ENCODE measurements at places on chromosomes 3 and 15.

GRCh38 chr3:87175732-87176131, 51.4 kb upstream of the CHMP2B start:
- DNase-seq = no peak

DNA sequence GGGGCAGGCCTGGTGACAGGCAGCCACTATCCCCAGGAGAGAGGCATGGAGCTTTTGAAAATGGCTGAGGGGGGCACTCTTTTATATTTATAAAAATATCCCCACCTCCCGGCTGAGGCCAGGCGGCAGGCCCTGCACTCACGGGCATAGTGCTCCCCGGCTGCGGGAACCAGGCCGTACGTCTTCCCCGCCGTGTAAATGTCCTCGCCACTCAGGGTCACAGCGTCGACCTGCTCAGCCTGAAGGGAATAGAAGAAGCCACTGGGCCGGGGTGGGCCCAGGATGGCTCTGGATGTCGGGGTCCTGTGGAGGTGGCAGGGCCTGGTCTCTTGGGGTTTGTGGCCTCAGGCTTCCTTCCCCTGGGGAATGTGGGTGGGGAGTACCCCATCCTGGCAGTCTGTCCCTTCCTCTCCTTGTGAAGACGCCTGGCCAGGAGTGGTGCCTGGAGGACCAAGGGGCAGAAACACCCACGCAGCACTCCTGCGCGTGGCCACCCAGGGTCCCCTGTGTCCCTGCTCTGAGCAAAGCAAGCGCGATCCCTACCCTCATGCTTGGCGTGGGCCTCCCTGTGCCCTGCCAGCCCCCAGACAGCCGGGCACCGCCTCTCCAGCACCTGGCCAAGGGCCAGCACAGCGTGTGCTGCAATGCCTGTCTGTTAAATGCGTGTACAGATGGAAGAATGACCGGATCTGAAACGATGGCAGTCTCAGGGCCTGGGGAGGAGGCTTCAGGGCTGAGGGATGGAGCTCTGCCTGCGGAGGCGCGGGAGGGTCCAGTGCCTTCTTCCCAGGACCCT, 18.9 kb downstream of the MELTF start:
- DNase-seq = no peak

DNA sequence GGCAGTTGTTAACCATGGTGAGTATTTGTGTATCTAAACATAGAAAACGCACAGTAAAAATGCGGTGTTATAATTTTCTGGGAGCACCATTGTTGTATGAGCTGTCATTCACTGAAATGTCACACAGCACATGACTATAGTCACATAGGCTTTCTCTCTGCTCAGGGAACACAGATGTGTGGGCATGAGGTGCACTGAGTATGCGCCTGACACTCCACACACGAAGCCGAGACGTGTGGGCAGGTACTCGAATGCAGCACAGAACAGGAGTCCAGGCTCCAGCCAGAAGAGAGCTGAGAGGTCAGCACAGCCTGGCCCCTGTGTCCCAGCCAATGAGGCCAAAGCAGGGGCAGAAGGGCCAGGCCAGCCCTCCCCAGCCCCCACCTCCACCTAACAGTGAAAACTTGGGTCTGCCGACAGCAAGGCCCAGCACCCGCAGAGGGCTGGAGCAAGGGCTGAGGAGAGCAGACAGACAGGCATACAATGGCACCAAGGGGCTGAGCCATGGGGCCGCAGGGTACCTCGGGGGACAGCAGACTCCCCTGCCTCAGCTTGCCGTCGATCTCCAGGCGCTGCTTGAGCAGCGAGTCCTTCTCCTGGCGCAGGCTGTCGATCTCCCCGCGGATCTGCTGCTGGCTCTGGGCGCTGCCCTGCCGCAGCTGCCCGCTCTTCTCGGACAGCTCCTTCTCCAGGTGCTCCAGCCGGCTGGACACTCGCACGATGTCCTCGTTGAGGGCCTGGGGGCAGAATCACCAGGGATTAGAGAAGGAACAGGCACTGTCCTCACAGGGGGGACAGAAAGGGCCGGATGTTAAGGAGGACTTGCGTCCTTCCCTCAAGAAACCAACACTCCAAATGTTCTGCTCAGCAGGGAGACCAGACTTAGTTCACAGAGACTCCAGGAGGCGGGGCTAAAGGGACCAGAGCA, 24.0 kb downstream of the KIF7 start:
- DNase-seq = no peak

DNA sequence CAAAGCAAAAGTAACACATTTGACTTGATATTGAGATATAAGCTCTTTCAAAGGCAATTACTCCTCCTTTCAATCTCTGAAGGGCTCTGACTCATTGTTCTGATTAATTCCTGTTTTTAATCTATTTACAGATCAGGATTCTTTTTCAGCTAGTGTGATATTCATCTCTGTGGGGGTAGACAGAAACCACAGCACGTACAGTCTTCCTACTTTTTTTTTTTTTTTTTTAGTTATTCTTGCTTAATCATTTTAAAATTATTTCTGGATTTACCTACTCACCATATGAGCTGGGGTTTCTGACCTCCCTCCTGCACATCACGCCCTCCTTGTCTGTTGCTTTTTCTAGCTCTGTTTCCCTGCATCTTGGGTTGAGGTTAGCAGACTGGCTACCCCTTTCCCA, 1.4 kb downstream of the CNTN3 start:
- DNase-seq = no peak

GRCh38 chr3:152105446-152105845, 163.3 kb upstream of the MBNL1 start:
- DNase-seq = no peak

GRCh38 chr15:57686657-57687056, 19.9 kb upstream of the POLR2M start:
- no peak for DNase-seq

GRCh38 chr3:131658115-131658514, 155.3 kb upstream of the MRPL3 start:
- DNase-seq = no peak

- no peak for DNase-seq
These were observed 7.8 kb upstream of the CD200R1 start for GRCh38 chr3:112982710-112983109.

- no peak for DNase-seq
These were observed at the start of gene MYZAP for GRCh38 chr15:57591822-57592367. TSS of gene MYZAP (plus strand) at chr15:57591904. CDS start at chr15:57592035, 131 bp downstream.

GRCh38 chr3:100936931-100937330, 56.3 kb downstream of the ABI3BP start:
- DNase-seq = no peak

GRCh38 chr15:79970624-79971434, at the start of gene BCL2A1:
TSS of gene BCL2A1 (minus strand) at chr15:79971196. CDS start at chr15:79971119, 77 bp downstream.
- no peak for DNase-seq

GRCh38 chr15:70045045-70045444, 52.7 kb downstream of the TLE3 start:
- DNase-seq = no peak

GRCh38 chr3:184335291-184335660, 2.1 kb upstream of the FAM131A start:
- DNase-seq = no peak

DNA sequence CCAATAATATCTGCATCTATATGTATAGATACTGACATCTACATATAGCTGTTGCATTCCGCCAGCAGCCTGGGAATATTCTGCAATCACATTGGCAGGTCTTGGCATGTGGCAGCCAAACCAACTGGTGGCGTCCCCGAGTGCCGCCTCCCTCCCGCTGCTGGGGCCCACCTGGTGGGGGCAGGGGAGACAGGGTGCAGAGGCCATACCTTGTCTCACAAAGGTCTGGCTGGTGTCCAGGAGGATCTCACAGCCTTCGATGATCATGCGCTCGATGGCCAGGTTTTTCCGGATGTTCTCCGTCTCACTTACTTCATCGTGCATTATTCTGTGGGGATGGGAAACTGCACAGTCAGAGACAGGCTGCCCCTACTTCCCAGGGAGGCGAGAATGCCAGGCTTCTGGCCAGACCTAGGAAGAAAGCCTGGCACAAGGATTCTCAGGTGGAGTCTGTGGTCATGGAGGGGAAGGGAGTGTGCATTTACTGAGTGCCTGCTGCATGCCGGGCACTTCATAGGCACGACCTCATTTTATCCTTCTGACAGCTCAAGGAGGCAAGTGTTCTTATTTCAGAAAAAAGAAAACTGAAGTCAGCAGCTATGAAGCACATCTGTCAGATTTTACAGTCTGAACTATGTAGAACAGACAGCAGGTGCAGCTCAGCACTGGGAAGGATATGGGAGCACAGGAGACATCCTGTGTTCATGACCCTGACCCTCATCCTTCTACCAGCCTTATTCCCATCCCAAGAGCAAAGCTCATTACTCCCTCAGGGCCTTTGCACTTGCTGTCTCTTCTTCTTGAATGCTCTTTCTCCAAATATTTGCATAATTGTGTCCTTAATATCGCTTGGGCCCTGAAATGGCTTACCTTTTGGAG, 62.8 kb downstream of the RASGRF1 start:
- DNase-seq = no peak

DNA sequence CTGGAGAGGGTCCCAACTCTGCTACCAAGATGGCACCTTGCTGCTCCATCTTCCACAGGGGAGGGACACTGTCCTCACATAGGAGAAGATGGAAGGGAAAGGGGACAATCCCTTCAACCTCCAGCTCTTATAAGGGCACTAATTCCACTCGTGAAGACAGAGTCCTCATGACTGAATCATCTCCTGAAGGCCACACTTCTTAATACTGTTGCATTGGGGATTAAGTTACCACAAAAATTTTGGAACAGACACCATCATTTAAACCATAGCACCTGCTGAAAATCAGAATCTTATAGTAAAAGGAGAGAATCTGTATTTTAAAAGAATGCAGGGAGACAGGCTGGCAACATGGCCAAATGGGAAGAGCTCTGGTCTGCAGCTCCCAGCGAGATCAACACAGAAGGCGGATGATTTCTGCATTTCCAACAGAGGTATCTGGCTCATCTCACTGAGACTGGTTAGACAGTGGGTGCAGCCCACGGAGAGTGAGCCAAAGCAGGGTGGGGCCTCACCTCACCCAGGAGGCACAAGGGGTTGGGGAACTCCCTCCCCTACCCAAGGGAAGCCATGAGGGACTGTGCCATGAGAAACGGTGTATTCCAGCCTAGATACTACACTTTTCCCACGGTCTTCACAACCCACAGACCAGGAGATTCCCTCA, 69.4 kb upstream of the LIPC start:
- no peak for DNase-seq

- DNase-seq = no peak
These were observed 57.5 kb downstream of the MED12L start for GRCh38 chr3:151142929-151143328.

DNA sequence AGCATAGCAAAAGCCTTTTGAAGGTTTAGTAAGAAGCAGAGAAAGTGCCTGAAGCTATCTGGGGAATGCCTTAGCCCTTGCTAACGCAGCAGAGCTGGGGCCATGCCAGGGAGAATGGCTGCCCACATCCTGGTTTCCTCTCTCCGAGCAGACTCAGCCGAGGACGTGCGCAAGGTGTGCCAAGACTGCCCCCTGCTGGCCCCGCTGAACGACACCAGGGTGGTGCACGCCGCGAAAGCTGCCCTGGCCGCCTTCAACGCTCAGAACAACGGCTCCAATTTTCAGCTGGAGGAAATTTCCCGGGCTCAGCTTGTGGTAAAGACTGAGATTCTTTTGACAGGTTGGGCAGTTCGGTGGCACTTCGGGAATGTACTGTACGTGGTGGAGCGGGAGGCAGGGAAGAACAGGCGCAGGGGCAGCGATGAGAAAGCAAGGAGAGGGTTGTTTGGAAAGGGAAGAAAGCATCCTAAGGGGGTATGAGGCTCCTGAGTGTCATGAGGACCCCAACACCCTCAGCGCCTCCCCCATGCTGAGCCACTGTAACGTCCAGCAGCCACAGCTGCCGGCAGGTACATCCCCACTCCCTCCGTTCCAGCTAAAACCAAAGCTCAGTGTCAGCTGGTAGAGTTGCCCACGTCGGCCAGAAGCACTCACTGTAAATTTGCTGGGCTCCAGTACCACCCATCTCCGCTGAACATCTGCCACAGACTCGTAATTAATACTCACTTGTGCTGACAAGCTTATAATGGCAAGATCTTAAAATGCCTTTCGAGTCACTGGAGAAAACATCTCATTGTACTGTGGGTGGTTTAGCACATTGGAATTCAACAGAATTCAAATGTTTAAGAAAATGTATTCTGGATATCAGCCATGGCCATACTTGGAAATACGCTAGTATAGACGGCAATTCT, 4.4 kb downstream of the AHSG start:
- peak; percentile 66 for DNase-seq

GRCh38 chr3:114231616-114232015, 5.8 kb downstream of the ZNF80 start:
- DNase-seq = no peak

GRCh38 chr15:49985463-49985862, 133.6 kb downstream of the ATP8B4 start:
- no peak for DNase-seq

DNA sequence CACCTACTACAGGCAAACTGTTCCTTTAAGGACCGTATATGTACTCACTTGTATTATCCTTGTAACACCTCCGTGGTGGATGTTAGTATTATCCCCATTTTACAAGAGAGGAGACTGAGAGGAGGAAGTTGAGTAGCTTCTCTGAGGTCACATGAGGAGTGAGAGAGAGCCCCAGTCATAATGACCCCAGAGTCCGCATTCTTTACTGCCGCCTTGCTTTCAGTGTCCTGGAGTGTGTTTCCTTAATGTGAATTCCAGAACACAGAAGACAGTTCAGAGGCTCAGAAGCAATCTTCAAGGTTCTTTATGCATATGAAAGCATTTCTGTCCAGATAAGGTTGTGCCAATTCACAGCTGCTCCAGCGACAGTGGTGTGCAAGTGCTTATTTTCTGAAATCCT, 199.2 kb downstream of the CACNA2D3 start:
- no peak for DNase-seq

DNA sequence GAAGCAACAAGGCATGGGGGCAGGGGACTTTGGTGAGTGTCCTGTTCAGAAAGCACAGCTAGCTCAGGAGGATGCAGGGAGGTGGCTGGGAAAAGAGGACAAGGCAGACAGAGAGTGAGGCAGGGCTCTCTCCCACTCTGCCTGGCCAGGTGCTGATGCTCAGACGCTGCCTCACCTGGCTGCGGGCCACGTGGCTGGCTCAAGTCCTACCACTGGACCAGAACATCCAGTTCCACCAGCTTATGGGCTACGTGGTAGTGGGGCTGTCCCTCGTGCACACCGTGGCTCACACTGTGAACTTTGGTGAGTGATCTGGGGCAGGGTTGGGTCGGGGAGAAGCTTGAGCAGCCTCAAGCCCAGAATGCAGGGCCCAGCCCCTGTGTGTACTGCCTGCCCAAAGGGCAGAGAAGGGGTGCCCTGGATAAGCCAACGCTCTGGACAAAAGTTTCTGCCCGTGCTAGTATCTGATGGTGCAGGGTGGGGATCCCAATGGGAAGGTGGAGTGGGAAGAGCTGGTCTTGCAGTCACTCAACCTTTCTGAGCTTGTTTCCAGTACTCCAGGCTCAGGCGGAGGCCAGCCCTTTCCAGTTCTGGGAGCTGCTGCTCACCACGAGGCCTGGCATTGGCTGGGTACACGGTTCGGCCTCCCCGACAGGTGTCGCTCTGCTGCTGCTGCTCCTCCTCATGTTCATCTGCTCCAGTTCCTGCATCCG, 20.9 kb downstream of the NOX5 start:
- DNase-seq = no peak

DNA sequence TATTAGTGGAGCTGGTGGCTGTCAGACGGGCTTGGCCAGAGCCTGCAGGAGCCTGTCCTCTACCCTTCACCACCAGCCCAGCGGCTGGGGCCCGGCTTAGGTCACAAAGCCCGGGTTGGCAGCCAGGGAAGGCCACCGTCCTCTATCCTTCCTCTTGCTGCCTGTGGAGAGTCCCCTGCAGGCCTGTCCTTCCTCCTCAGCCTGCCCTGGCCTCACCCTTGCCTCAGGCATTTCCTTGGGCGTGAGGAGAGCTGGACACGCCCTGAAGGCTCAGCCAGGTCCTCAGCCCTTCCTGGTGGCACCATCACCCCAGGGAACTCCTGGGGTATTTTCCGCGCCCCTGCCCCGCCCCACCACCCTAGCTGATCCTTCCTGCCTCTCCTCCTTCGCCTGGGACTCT, 7.7 kb downstream of the CHAC1 start:
- no peak for DNase-seq

All from hypothalamus (tissue), 51 donors.